SIG-M5 (cell line): ENCODE measurements at places on chromosomes 3 and 15.

DNA sequence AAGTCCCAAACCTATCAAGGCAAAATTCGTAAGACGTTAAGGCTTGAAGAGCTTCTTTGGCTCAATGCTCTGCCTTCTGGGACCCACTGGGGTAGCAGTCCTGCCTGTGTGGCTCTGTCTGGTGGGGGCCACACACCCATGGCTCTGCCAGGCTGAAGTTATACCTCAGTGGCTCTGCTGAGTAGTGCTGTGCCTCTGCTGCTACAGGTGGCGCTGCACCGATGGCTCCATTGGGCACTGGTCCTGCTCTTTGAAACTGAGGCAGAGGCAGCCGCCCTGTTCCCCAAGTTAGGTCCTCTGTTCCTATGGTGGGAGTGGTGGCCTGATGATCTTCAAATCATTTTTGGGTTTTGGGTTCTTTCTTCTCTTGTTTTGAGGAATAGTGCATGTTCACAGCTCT lies 68.0 kb upstream of the AP4E1 start:
- DNase-seq: no peak

DNA sequence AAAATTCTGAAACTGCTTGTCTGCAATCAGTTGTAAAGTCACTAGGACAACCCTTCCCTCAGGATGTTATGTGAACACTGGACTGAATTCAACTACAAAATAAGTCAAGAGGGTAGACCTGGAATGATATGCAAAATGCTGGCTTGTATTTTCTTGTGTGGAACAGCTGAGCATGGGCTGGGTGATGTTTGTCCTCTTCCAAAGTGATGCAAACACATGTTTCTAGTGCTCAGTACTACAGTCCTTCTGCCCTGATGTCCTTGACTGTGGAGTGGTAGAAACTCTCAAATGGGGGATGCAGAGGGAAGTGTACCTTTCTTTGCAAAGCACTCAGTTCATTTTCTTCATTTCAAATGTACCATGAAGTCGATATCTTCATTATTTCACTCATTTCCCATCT lies 258.6 kb downstream of the THSD4 start:
- DNase-seq: no peak

- no peak for DNase-seq
These were observed 134.2 kb downstream of the DUT start for GRCh38 chr15:48465410-48465809.

DNA sequence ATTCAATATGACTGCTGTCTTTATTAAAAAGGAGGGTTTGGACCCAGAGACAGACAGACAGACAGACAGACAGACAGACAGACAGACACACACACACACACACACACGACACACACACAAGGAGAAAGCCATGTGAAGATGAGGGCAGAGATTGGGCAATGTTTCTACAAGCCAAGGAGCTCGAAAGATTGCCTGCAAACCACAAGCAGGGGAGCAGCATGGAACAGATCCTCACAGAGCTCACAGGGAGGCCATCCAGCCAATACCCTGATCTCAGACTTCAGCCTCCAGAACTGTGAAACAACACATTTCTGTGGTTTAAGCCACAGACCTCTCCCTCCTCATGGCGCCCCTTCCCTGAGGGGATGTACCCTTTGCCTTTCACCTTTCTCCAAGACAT lies 35.8 kb upstream of the ABHD2 start:
- no peak for DNase-seq

DNA sequence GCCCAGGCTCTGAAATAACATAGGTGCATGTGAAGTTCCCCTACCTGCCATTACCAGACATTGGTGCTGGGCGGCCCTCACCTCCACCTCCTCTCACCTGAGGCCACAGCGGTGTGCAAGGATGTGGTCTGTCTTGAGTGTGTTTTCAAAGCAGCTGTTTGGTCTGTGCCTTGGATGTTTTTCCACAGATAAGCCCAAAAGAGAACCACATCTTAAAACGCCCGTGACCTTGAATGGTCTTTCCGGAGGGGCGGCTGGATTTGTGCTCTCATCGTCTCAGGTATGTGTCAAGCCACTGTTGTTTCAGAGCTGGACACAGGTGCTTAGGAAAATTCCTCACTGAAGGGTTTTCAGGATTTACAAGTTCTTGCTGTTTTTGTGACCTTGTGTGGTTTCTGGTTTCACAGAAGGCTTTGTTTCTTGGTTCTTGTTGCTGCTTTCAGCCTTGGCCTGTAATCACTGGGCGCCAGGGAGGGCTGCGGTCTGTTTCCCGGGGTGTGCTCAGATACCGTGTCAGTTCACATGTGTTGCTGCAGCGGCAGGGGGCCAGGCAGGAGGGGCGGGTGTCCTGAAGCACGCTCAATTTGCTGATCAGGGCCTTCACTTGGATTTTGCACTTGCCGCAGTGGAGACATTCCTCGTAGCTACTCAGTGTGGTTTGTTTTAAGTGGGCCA lies 128.4 kb downstream of the IGF1R start:
- no peak for DNase-seq

- no peak for DNase-seq
These were observed 27.1 kb upstream of the PTX3 start for GRCh38 chr3:157409516-157409915.

- no peak for DNase-seq
These were observed 35.4 kb downstream of the PCOLCE2 start for GRCh38 chr3:142853270-142854168.

GRCh38 chr3:33438881-33439545 lies 1.2 kb downstream of the UBP1 start:
- DNase-seq: no peak

DNA sequence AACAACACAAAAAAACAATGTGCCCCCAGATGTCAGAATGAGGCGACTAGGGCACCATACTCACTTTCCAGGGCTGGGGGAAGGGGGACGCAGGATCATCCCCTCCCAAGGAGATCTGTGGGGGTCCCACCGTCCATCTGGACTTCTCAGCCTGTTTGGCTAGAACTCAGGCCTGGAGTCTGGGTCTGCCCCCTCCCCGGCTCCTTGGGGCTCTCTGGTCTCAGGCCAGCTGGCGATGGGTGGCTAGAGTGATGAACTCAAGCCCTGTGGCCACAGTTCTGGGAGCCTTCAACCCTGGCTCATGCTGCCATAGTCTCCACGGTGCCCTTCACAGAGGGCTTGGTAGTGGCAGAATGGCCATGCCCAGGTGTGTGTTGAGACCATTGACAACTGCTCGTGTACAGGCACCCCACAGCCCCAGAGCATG lies 13.6 kb downstream of the ZBTB47 start:
- DNase-seq: no peak

DNA sequence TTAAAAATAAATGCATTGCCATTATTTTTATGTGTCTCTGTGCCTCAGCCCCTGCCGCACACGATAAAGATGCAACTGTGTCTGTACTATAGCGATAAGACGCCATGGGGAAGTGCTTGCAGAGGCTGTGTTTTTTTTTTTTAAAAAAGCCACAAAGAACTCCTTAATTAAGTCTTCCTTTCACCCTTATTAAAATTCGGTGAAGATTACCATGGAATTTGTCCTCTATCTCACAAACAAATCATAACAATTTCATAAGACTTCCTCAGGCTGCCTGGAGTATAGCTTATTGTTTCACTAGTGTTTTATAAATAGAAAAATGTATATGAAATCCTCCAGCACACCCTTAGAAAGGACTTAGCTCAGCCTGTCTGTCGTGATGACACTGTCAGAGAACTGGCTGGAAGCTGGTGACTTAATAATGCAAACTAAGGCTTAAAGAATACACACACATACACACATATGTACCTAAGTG lies 374.8 kb upstream of the SLCO3A1 start:
- no peak for DNase-seq

GRCh38 chr3:32366638-32367397 lies 24.8 kb upstream of the CMTM7 start:
- no peak for DNase-seq

DNA sequence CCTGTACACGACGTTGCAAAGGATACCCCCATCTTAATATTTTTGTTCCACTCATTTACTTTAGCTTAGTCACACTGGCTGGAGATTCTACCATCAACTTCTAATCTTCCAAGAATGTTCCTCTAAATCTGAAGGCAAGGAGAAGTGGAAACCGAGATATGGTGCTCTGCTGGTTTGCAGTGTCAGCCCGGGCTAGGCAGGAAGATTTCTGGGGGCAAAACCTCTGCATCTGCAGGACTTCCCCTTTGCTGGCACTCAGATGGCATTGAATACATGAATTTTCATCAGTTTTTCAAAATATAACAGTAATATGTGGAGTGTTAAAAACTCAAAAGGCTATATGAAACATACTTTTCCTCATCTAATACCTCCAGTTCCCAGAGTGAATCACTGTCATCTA lies 240.4 kb downstream of the RPLP1 start:
- DNase-seq: no peak

DNA sequence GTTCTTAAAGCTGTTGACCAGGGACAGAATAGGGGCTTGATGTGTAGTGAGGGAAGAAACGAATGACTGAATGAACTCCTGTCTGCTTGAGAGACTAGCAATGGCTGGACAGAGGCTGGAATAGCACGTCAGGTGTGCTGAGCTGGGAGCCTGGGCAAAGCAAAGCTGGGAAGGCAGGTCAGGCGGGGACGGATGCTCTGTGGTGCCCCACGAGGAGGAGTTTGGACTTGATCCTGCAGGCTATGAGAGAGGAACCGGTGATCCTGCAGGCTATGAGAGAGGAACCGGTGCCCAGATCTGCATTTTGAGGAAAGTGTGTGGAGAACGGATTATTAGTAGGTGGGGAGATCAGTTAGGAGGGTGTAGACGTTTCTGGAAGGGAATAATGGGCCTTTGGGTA lies 31.3 kb upstream of the PSTPIP1 start:
- DNase-seq: no peak

DNA sequence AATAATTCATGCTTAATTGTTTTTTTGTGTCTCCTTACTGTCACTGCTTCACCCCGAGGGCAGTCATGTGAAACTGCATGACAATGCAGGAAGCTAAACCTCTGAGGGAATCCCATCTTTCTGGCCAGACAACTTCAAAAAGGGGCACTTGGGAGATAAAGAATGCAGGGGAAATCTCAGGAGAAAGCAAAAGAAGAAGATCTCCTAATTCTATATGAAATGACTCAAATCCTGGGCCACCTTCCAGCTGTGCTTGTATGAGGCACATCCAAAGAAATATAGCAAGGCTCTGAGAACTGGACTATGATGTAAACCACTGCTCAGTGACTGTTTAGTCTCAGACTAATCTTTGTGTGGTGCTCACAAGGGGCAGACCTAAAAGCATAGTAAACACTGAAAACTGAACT lies 22.6 kb upstream of the UMPS start:
- DNase-seq: no peak

DNA sequence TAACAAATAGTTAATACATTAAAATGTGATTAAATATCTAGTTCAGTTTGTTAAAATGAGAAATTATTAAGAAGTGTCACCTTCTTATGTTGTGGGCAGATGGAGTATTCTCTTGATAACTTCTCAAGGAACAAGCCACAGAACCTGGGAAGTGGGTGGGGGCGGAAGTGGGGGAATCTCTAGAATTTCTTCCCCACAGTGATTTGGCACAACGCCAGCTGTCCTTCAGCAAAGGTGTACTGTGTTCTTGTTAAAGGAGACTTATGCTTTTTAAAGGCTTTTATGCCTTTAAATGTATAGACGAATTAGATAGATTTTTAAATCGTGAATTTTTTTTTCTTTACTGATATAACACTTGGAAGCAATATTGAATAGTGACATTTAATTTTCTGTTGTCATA lies 42.4 kb downstream of the SEC22A start:
- DNase-seq: no peak

DNA sequence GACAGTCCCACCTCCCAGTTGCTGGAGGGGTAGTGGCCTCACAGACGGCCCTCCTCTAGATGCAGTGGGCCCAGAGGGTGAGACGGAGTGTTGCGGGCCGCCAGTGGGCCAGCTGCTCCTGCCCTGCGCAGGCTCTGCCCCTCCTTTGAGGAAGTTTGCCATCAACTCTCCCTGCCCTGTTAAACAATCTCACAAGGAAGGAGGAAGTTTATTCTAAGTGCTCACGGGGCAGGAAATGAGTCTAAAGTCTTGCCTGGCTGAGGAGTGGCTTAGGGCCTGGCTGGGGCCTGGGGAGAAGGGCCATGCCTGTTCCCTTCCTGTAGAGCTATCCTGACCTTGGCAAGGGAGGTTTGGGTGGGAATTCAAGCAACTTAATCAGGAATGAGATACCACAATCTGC lies at the start of gene FAM3D:
TSS of gene FAM3D (minus strand) at position 92 of the 400 bp plus-strand sequence. CDS start 11,211 bp downstream, outside the sequence.
- no peak for DNase-seq

- DNase-seq: no peak
These were observed at the start of gene UBE3A for GRCh38 chr15:25438601-25439368. TSS of gene UBE3A (minus strand) at chr15:25439024. CDS start at chr15:25409107, 29,917 bp downstream.

GRCh38 chr15:52257734-52258062 lies 37.9 kb downstream of the MYO5C start:
- DNase-seq: no peak

DNA sequence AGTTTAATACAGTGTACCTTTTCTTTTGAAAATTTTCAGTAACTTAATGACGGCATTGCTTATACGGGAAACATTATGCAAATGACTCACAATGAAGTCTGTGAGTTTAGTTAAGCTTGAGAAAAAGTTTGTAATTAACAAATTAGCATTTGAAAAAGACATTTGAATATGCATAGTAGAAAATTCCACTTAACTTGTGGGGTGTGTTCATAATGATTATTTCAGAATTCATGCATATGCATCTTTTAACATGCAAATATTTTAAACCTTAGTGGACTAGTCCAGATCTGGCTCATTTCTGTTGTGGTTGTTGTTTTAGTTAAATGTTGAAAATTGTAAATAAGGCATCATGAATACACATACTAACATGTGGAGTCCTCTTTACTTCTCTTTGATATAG lies 239.4 kb downstream of the ROBO2 start:
- no peak for DNase-seq

GRCh38 chr15:49185473-49185872 lies 15.4 kb downstream of the GALK2 start:
- no peak for DNase-seq

DNA sequence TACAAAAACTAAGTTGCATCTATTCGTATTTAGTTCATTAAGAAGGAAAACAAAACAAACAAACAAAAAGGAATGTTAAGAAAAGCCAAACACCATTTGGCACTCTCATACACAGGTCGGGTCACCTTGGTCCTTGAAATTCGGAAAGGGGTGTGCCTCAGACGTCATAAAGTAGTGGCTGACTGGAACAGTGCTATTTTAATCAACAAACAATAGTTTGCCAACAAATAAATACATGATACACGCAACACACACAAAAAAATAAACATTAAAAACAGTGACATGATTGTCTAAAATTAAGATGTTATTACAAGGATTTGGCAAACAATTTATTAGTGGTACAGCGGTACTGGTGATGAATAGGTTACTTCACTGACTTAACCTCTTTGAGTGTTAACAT lies 579.6 kb downstream of the MECOM start:
- DNase-seq: no peak
